ENCODE measurements at places on chromosomes 16 and 17. TPM values are rescaled to one million over a fixed set of nuclear protein-coding genes. Genes with fewer than 3 reads are reported as not detected.

SNTB2 gene
- 69.3 TPM for total RNA-seq

TP53TG3B gene
- total RNA-seq, result not detected

TAT gene
- total RNA-seq, result not detected

SOCS1 gene
- total RNA-seq, result 0.26 TPM

CPNE7 gene
- 0.25 TPM for total RNA-seq

DNA sequence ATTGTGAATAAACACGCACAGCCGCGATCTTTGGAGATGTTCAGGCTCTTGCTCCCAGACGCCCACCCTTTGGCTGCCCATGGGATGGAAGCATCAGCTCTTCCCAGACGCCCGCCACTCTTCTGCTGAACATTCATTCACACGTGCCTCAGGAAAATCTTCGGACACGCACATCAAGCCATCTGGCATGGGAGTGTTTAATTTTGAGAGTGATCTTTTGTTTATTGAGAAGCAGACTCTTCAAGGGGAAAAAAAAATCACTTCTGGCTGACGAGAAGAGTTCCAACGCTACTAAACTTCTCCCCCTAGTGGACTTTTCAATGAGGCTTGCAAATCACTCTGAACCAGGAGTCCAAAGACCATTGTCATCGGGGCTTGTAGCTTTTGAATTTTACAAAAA is 62.0 kb upstream of the NUDT7 start:
- DNase-seq, result peak; percentile 76

DNA sequence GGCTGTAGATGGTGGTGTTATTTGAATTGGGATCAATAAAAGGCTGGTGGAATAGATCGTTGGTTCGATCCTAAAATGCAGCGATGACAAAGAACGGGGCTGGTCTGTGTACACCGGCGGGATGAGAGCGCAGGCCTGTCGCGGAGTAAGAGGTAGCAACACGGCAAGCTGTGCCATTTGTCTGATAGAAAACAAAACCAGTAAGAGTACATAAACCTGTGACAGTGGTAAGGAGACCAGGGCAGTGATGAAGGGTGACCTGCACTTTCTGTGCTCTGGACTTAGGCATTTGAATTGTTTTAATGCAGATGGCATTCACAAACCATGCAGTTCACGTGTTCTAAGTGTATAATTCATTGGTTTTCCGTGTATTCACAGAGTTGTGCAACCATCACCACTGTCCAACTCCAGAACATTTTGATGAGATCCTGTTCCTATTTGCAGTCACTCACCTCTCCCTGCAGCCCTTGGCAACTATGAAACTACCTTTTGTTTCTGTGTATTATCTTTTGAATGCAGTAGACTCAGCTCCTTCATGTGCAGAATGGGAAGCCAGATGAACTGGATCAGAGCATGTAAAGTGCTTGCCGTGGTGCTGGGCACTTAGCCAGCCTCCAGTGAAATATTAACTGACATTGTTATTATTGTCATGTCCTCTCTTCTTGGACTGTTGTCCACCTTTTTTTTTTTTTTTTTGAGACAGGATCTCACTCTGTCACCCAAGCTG is 286.1 kb downstream of the SNX29 start:
- peak; percentile 7 for DNase-seq

- DNase-seq, result peak; percentile 85
These were observed 24.2 kb downstream of the MPG start for GRCh38 chr16:102060-102855.

Data from dermis microvascular lymphatic vessel endothelial cell (primary cell).